ENCODE measurements at places on chromosomes 11 and 22.

DNA sequence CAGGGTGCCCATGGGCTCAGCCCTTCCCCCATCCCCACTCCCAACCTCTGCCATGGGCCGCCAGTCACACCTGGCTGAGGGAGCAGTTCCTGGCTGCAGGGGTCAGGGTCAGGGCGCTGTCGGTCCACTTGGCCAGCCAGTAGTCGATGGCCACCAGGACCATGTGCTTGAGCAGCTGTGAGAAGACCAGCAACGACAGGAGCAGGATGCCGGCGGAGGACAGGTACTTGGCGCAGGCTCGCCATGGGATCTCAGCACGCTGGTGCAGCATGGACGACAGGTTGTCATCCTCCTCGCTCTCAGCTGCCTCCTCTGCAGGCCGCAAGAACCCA, 18.3 kb upstream of the KCNJ11 start:
- DNase-seq = no peak

- DNase-seq = no peak
These were observed 397.1 kb downstream of the MN1 start for GRCh38 chr22:27404441-27404840.

- no peak for DNase-seq
These were observed 78.3 kb downstream of the CTTN start for GRCh38 chr11:70476669-70477068.

DNA sequence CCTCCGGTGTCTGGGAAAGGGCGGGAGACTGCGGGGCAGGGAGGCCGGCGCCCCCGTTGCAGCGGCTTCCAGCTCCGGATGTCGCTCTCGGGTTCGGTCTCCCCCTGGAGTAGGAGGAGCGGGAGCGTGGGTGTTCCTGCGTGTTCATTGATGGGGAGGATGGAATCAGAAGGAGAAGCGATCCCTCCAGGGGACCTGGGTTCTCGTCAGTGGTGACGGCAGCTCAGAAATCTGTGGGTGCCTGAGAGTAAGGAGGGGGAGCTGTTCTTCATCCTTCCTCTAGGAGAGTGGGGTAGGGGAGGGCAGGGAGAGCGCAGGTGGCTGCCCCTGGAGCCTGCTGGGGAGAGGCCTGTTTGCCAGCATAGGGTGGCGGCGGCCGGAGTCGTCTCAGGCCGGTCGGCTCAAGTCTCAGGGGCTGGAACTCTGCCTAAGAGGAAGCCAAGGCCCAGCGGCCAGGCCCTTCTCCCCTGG, 1.1 kb downstream of the UBASH3B start:
- peak; percentile 48 for DNase-seq

- no peak for DNase-seq
These were observed 475.9 kb downstream of the BRD1 start for GRCh38 chr22:49351761-49352227.

Measured in CD4-positive, alpha-beta T cell treated with Interleukin-6 for 4 hours (primary cell).